ENCODE measurements at places on chromosomes 1 and 21. TPM values are rescaled to one million over a fixed set of nuclear protein-coding genes. Genes with fewer than 3 reads are reported as not detected.

DNA sequence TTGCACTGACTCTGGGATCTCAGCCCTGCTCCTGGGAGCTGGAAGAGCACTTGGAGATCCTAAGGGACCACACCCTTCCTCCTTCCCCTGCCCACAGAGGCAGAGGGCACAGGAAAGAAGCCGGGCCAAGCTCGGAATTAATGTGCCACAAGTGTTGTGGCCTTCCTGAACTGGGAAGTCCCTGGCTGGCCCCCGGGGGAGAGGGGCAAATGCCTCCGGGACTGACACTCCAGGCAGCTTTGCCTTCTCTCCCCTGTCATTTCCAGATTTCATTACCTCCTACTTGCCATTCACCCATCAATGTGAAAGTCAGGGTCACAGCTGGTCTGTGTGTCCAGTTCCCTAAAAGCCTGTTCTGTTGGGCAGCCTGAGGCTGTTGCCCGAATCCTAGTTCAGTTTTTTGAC lies 21.7 kb downstream of the SESN2 start:
- DNase-seq: no peak

Gene SLC35E2B
- 17.8 TPM for total RNA-seq

- peak; percentile 86 for DNase-seq
These were observed at the start of gene SSU72 for GRCh38 chr1:1574721-1575537. SSU72 (minus strand) TSS chr1:1574863; CDS start chr1:1574557, 306 bp downstream.

DNA sequence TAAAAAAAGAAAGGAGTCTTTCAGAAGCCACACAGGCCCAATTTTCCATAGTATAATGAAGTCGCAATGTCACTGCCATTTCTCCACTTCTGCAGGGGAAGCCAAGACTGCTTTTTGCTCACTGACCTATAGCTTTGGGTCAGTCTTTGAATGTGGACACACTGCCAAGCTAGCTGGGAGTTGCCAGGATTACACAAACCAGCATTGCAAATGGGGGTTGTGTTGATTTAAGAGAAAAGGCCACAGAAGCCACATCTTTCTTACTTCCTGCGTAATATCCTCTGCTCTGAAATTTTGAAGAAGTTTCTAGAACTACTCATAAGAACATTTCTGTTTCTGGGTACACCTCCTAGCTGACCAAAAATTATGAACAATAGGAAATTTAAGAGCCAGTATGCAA lies 45.8 kb upstream of the SAMSN1 start:
- DNase-seq: no peak

- DNase-seq: no peak
These were observed 7.0 kb downstream of the LELP1 start for GRCh38 chr1:153210206-153210605.

- DNase-seq: no peak
These were observed 32.5 kb downstream of the RGS13 start for GRCh38 chr1:192668409-192668983.

Gene ASCL5
- 0.62 TPM for total RNA-seq

DNA sequence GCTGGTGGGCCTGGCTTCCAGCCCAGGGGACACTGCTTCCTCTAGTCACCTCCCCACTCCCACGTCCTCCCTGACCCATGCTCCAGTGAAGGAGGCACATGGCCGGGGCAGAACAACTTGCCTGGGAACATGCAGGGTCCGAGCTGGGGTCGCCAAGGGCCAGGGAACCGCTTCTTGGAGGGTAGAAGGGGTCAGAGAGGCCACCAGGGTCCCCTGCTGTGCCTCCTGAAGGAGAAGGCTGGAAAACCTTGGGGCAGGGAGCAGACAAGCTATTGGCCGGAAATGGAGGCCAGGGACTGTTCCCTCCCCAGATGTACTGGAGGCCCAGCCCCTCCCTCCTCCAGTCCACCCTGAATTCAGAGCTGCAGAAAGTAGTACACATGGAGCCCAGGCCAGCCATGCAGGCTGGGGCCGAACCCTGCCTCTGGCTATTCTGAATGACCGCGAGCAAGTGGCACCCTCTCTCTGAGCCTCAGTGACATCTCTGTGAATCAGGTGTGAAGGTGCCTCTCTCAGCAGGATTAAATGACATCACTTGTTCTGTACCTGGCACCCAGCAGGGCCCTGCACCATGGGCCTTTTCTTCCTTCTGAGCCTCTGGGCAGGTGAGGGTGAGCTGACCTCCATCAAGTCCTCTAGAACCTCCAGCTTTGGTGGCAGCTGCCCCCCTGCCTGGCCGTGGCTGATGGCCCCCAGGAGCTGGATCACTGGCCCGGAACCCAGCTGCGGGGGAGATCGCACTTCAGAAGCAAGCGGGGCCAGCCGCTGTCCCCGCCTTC lies 15.7 kb downstream of the SPOCD1 start:
- DNase-seq: no peak

Gene FCER1A
- not detected for total RNA-seq

GRCh38 chr1:101185421-101185820 lies 51.4 kb upstream of the S1PR1 start:
- DNase-seq: no peak

GRCh38 chr1:209630383-209631225 lies 21.6 kb downstream of the LAMB3 start:
- no peak for DNase-seq

DNA sequence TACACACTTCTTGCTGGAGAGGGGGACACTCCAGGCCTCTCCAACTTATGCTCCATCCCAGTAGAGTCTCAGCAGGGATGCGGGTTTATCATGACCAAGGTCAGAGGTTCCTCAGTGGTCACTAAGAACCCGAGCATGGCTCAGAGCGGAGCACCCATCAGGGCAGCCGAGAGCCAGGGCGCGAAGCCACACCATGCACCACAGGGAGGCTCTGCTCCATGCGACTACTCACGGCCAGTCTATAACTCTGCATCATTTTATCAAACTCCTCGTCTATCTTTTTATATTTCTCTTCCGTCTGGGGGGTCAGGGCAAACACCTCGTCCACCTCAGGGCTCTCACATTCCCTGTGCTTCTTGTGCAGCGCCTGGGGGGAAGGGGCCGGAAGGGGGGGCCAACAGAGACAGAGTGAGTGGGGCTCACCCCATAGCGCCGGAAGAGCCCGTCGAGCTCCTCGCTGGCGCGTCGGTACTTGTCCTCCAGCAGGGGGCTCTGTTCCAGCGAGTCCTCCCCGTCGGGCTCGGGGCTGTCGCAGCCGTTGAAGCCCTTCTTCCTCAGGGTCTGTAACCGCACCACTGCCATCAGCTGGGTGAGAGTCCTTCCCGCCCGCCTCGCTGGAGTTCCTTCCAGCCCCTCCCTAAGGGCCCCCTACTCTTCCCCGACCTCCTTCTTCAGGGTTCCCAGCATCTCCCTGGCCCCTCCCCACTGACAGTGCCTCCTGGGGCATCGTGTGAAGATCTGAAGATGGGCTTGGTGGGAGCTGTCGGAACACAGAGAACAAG lies 20.0 kb downstream of the MEF2D start:
- peak; percentile 57 for DNase-seq

Gene GLMN
- 39.2 TPM for total RNA-seq

Gene KLHDC7A
- total RNA-seq: 12.2 TPM

- no peak for DNase-seq
These were observed 1442.6 kb upstream of the B3GALT2 start for GRCh38 chr1:194629011-194629410.

Gene PCP4L1
- total RNA-seq: not detected

Data from G401 (cell line).